ENCODE measurements at places on chromosomes 7 and 10. TPM values are rescaled to one million over a fixed set of nuclear protein-coding genes. Genes with fewer than 3 reads are reported as not detected.

CASP2 gene
- 29.6 TPM for total RNA-seq

NSMCE4A gene
- 41.0 TPM for total RNA-seq

DGKI gene
- total RNA-seq, result not detected

CFAP70 gene
- 2.5 TPM for total RNA-seq

DNA sequence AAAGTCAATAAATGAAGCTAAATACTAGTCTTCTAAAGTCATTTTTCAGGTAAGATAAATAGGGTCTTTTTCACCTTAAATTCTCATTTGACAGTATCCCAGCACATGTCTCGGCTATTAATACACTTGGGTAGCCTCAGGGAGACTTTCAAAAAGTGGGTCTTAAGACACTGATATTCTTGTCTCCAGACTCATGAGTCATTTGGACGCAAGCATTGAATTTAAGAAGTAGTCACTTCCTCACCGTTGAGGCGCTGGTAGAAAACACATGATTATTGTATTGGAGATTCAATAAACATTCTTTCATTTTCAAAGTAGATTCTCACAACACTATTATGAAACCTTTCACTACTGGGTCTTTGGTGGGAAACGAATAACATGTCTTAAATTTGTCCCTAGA is 108.9 kb upstream of the SP8 start:
- DNase-seq, result no peak

GRCh38 chr7:80916770-80917741 is 1.8 kb downstream of the SEMA3C start:
- no peak for DNase-seq

DNA sequence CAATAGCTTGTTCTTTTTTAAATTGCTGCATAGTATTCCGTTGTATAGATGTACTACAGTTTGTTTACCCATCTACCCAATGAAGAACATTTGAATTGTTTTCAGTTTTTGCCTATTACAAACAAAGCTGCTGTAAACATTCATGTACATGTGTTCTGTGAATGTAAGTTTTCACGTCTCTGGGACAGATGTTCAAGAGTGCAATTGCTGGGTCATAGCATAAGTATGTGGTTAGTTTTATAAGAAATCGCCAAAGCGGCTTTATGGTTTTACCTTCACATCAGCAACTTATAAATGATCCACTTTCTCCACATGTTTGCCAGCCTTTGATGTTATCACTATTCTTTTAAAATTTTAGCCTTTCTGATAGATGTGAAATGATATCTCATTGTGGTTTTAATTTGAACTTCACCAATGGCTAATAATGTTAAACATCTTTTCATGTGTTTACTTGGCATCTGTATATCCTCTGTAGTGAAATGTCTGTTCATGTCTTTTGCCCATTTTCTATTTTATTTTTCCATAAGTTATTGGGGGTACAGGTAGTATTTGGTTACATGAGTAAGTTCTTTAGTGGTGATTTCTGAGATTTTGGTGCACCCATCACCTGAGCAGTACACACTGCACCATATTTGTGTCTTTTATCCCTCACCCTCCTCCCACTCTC is 73.5 kb downstream of the TBXAS1 start:
- no peak for DNase-seq

- DNase-seq, result no peak
Measured at GRCh38 chr7:69677054-69677852, 79.0 kb downstream of the AUTS2 start.

DNA sequence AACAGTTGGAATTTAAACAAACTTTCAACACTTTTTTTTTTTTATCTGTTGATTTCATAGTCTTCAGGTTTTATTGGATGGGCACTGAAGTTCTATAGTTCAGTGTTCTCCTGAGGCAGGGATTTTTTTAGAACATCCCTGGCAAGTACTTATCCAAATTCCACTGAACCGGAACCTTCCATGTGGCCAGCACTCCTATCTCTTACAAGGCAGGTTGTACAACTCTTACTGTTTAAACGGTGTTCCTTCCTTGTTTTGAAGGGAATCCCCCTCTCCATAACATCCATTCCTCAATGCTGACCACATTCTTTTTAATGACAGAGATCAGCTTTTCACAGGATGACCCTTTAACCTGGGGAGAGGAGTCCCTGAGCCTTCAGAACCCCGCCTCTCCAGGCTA is 238.9 kb upstream of the CTBP2 start:
- no peak for DNase-seq

DNA sequence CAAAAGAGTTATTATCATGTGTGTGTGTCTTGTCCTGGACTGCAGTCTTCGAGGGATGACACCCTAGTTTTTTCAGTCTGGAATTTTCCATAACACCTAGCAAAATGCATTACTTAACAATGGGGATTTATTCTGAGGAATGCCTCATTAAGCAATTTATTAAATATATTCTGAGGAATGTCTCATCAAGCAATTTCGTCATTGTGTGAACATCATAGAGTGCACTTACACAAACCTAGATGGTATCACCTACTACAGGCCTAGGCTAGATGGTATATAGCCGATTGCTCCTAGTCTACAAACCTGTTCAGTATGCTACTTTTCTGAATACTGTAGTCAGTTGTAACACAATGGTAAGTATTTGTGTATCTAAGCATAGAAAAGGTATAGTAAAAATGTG is 1.1 kb upstream of the STEAP4 start:
- no peak for DNase-seq

- no peak for DNase-seq
Measured at GRCh38 chr10:5047912-5048628, 44.4 kb upstream of the AKR1C2 start.

DNA sequence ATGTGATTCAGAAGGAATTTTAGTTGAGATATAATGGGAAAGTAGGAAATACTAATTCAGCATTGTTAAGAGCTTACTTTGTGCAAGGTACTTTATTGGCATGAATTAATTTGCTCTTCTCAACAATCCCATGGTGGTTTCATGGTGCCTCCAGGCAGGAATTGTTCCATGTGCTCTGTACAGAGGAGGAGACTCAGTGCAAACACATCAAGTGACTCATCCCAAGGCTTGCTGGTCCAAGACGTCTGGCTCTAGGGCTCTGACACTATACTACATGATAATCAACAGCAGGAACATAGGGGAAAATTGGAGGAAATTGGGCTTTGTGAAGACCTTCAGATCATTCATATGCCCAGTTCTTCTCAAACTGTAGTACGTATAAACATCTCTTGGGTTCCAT is 66.5 kb upstream of the PRKG1 start:
- DNase-seq, result no peak

DNA sequence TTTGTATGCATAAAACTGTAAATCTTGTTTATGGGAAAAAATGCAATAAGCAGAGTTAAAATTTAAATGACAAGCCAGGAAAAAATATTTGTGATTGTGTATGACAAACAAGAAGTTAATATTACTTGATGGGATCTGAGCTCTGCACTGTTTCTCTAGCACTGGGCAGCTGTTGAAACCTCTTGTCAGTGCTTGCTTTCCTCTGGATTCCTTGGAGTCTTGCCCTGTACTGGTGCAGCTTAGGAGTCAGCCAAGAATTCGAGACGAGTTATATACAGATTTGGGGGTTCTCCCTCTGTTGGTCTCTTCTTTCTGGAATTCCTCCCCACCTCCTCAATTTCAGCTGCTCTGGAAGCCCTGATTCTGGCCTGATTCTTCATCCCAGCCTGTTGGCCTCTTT is 24.3 kb upstream of the OPN4 start:
- DNase-seq, result no peak

DNA sequence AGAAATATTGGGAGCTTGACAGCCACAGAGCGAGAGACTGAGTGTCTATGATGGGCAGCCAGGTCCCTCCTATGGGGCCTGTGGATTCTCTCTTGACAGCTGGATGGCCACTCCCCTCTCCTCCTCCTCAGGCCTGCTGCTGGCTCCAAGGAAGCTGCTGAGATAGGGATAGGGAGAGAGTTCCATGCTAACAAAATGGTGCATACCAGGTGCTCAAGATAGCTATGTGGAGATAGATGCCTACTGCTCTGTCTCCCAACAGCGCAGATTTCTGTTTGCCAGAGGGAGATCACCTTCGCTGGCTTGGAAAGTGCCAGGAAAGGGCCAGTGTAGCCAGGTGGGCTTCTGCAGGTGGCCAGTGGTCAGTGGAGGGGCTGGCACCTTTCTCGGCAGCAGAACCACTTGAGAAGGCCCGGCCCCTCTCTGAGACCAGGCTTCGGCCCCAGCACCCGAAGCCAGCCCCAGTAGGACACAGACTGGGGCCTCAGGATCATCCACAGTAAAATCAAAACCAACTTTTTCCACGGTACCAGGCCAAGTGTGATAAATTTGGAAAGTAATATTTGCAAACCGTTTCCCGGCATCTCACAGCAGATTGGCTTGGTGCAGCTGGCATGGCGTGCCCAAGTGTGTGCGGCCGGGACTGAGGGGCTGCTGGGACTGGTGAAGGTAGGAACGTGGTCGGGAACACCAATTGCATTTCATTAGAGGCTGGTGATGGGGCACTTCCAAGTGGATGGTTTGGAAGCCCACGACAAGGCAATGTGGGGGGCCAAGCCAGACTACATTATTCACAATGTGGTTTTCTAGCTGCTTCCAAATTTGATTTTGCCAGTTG is 139.6 kb downstream of the PTPN20 start:
- no peak for DNase-seq
